ENCODE measurements at places on chromosomes 2 and 18.

DNA sequence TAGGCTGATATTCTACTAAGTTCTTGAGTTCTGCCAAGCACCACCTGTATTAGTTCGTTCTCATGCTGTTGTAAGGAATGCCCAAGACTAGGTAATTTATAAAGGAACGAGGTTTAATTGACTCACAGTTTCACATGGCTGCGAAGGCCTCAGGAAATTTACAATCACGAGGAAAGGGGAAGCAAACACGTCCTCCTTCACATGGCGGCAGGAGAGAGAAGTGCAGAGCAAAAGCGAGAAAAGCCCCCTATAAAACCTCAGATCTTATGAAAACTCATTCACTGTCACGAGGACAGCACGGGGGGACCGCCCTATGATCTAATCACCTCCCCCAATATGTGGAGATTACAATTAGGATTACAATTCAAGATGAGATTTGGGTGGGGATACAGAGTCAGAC lies 47.7 kb upstream of the YWHAQ start:
- DNase-seq, result no peak

GRCh38 chr18:8943900-8944870 lies 158.3 kb upstream of the NDUFV2 start:
- DNase-seq, result no peak

DNA sequence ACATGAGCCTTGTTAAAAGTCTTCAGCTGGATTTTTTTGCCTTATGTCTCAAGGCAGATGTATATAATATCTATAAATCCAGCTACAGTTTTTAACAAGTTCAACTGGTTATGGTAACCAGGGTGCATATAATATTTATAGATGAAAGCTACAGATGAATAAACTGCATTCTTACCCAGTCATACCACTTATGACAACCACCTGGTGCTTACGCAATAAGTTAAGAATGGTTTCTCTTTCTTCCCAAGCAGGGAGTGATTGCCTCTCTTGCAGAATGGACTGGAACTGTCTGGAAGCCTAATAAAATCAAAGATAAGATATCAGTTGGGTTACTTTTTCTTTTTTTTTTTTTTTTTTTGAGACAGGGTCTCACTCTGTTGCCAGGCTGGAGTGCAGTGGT lies 19.6 kb downstream of the DHX57 start:
- DNase-seq, result no peak

DNA sequence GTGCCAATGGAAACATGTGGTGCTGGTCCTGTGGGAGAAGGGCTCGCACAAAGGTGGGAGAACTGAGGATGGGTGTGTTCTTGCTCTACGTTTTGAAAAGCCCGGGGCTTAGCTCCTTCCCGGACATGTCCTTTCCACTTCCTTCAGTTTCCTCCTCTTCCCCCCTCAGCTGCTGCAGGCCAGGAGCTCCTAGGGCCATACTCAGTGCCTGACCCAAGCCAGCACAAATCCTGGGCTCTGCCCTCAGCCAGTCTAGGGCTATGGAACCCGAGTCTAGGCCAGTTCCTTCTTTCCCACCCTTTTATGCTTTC lies 1.4 kb upstream of the SIX2 start:
- no peak for DNase-seq

DNA sequence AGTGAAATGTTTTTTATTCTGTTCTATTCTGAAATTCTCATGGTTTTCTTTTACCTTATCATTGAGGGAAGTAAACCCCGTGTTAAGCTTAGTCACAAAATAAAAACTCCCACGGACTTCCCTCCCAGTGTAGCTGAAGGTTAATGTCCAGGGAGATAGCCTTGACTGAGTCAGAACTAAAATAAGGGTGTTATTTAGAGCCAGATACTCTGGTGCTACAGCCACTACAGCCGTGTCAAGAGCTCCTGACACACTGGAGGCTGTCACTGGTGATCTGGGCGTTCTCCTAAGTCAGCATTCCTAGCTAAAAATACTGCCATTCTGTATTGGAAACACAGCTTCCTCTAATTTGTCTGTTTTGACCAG lies 82.0 kb upstream of the RANBP2 start:
- DNase-seq, result no peak

DNA sequence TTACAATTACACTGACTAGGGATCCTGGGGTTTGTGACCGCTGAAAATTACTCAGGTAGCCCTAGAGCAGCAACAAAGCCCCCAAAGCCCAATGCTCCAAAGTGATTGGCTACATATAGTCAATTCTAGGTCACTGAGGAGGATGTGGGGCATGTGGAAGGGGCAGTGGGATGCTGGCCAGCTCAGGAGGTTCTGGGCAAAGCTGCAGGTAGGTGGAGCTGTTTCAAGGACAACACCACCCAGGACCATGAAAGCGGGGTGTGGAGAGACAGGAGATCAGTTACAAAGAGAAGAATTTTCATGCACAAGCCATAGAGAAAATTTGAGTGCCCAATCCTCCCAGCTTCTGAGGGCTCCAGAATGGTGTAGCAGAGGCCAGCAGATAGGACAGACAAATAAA lies 75.0 kb upstream of the CCDC85A start:
- DNase-seq, result no peak

- DNase-seq, result no peak
These were observed 96.4 kb upstream of the LDAH start for GRCh38 chr2:20919297-20919800.

DNA sequence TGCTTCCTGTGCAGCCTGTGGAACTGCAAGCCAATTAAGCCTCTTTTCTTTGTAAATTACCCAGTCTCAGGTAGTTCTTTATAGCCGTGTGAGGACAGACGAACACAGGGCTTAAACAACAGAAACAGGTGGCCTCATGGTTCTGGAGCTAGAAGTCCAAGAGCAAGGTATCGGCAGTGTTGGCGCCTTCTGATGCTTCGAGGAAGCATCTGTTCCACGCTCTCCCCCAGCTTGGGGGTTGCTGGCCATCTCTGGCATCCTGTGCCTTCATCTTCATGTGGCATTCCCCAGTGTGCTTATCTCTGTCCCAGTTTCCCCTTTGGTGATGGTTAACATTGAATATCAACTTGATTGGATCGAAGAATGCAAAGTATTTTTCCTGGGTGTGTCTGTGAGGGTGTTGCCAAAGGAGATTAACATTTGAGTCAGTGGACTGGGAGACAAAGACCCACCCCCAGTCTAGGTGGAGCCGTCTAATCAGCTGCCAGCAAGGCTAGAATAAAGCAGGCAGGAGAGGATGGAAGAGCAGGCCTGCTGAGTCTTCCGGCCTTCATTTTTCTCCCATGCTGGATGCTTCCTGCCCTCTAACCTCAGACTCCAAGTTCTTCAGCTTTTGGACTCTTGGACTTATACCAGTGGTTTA lies 287.6 kb downstream of the PHLPP1 start:
- DNase-seq, result no peak

- DNase-seq, result no peak
These were observed 414.2 kb upstream of the CHAC2 start for GRCh38 chr2:53353135-53354114.

GRCh38 chr18:42675810-42676209 lies 439.7 kb downstream of the RIT2 start:
- DNase-seq, result no peak

GRCh38 chr2:102021779-102022178 lies 30.0 kb downstream of the IL1R2 start:
- DNase-seq, result no peak

- no peak for DNase-seq
These were observed 151.8 kb downstream of the UBR3 start for GRCh38 chr2:169979025-169979424.

GRCh38 chr2:186101616-186102015 lies 363.0 kb downstream of the FSIP2 start:
- no peak for DNase-seq

DNA sequence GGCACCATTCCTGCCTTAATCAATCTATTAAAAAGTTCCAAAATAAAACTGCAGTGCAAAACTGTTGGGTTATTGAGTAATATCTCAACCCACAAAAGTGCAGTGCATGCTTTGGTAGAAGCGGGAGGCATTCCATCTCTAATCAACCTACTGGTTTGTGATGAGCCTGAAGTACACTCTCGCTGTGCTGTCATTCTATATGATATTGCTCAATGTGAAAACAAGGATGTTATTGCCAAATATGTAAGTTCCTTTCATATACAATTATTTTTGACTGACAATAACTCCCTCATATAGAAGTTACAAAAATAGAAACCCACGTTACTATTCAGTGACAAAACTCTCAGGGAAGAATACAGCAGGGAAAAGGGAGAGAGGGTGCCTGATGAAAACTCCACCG lies 43.0 kb downstream of the OSGEPL1 start:
- no peak for DNase-seq

DNA sequence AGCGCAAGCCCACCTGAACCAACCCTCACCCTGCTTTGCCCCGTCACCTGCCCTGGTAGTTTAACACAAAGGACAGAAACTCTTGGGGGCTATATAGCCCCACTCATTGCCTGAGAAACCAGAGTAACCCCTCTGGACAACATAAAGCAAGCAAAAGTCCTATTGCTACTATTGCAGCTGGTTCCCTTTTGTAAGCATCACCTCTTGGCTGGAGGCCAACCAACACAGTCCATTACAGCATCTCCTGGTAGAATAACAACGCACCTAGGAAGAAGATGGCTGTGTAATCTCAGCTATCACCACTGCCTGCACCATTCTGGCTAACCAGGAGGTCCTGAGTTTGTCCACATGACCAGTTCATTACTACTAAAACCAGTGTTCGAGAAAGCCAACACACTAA lies 36.4 kb downstream of the FLACC1 start:
- no peak for DNase-seq

DNA sequence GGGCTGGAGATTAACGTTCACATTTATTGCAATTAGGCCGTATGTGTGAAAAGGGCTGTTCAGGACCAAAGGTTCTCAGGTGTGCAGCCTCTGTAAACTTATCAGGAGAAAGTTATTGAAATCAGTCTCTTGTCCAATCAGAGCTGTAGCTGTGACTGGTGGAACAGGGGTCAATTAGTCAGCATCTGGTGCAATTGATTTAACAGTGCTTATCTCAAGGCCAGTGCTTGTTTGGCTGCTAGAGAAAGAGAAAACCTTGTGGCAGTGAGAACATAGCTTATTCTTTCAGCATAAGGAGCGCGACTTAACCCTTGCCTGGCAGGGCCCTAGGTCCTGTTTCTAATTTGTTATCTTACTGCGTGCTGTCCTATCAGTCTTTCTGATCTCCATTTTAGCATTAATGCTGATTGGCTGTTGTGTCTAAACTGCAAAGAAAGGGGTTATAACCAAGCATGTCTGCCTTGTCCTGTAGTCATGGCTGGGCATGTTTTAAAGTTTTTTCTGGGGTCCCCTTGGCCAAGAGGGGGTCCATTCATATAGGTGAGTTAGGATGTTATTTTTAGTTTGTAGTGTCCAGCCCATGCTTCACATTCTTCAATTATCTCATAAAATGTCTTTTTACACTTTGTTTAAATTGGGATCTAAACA lies 66.4 kb downstream of the CYB5A start:
- no peak for DNase-seq

- no peak for DNase-seq
These were observed 89.5 kb downstream of the PXDN start for GRCh38 chr2:1654696-1655374.

GRCh38 chr18:56197241-56197859 lies 441.0 kb downstream of the TXNL1 start:
- DNase-seq, result no peak

DNA sequence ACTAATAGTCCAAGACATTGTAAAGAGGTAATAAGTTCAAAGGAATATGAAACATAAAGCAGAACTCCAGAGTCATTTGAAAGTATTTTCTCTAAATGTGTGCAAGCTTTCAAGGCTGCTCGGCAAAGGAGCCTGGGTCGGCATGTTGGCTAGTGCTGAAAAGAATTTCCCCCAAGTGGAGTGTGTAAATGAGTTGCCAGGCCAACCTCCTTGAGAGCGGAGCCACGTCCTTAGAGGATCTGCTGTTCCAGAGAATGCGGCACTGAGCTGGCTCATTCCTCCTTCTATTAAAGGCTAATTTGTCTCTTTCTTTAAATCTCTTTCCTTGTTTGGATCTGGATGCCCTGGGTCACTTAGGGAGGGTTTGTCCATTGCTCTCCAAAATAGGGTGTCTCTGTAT lies 127.5 kb downstream of the RDH14 start:
- no peak for DNase-seq
